ENCODE measurements at places on chromosomes 12 and 14.

DNA sequence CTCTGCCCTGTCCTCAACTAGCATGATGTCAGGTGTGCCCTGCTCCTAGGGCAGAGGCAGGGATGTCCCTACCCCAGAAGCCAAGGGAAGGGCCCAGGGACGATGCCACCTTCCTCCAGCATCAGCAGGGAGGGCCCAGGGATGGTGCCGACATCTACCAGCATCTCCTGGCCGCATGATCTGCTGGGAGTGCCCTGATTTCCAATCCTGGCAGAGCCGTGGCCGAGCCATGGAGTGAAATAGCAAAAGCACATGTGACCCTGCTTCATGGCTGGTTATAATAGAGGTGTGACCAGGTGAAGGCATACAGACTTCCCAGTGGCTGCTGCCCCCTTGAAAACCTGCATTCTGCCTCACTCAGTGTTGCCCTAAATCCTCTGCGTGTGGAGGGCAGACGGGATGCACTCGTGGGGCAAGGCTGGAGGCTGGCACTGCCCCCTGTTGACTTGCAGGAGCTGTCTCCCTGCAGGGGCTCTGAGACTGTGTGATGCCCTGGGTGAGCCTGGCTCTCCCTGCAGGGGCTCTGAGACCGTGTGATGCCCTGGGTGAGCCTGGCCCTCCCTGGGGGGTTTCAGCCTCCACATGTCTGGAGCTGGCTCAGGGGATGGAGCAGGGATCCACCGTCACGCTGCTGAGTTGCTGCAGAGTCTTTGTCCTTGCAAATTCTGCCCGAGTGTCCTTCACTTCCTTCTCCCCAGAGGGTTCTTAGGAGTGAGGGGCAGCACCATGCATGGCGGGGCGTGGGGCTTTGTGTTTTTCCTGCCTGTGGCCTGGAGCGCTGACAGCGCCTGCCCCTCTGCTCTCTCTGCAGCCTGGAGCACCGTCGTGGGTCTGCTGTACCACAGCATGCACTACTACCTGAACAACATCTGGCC is 51.7 kb downstream of the ADGRD1 start:
- DNase-seq = no peak

DNA sequence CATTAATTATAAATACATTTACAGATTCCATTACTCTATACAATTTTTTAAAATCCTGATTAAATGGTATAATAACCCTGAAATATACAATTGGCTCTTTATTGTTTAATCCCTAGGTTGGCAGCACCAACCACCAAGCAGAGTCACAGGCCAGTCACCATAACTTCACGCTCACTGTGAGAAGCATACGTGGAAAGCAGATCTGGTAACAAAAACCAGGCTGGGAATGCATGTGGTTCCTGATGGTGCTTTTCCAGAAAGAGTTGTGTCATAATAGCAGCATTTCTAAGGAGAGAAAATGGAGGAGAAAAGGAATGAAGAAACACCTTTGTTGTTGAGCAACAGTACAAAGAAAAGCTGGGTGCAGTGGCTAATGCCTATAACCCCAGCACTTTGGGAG is 66.1 kb downstream of the SIX6 start:
- no peak for DNase-seq

GRCh38 chr12:109447482-109447881 is 29.6 kb downstream of the KCTD10 start:
- DNase-seq = no peak

- DNase-seq = peak; percentile 22
Observed at GRCh38 chr14:51431033-51431709, 191.1 kb downstream of the TMX1 start.

DNA sequence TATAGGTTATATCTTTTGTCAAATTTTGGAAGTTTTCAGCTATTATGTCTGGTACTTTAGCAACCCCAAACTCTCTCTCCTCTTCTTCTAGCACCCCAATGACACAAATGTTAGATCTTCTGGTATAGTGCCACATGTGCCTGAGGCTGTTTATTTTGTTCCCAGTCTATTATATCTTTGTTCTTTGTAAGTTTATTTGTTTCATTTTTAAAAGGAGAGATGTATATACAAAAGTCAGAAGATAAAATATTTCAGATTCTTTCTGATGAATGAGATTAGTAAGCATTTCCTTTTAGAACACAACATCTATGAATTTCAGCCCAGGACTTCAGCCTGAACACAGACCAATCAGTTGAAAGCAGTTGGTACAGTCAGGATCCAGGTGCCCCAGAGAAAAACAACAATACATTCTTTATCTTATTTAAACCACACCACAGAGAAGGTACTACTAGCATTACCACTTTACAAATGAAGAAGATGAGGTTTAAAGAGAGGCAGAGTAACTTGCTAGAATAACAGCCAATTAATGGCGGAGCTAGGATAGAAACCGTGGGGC is 114.1 kb upstream of the BTG1 start:
- no peak for DNase-seq

DNA sequence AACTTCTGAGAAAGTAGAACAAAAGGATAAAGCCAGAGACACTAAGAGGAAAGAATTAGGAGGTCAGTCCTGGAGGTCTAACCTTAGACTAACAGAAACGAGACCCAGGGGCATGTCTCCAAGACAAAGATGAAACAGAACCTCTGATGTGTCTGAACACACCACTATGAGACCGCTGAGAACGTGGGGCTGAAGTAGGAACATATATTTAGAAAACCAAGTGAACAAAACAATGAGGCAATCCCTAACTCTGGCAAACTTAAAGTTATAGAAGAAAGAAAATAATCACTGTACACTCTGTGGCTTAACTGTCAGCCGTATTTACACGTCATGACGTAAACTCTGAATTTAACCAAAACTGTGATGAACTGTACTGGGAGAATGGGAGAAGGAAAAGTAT is 17.9 kb downstream of the KCTD10 start:
- DNase-seq = no peak

- no peak for DNase-seq
Observed at GRCh38 chr12:117063162-117063911, 35.9 kb downstream of the TESC start.

- DNase-seq = no peak
Observed at GRCh38 chr12:54032086-54032619, 697 bp upstream of the HOXC5 start.

GRCh38 chr12:1488908-1489381 is 105.4 kb downstream of the FBXL14 start:
- DNase-seq = peak; percentile 75

DNA sequence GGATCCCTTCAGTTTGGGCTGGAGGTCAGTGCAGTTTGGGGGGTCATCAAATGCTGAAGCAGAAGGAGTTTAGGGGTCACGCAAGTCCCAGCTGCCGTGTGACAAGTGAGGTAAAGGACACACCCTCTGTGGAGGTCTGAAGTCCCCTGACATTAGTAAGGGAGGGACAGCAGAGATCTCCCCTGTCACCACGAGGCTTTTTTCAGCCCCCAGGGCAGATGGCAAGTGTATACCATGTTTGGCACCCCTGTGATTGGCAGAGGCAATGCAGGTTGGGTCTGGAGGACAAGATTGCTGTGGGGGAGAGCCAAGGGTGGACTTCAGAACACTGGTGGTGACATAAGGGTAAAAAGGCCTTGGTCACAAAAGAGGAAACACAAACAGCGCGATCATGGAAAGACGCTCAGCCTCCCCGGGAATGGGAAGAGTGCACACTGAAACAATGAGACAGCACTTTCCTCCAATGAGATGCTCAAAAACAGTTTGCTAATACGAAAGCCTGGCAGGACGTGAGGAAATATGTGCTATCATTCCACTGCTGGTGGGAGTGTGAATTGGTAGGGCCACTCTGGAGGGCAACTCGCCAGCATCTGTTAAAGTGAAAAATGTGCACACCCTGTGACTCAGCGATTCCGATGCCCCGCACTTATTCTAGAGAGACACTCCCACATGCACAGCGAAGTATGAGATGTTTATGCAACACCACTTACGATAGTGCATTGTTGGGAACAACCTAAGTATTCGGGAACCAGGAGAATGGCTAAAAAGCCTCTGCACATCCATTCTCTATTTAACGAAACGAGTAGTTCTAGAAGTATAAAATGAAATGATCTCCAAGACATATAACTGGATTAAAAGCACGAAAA is 14.4 kb upstream of the CD27 start:
- peak; percentile 94 for DNase-seq

GRCh38 chr12:108399514-108399913 is 60.4 kb upstream of the CMKLR1 start:
- DNase-seq = no peak

DNA sequence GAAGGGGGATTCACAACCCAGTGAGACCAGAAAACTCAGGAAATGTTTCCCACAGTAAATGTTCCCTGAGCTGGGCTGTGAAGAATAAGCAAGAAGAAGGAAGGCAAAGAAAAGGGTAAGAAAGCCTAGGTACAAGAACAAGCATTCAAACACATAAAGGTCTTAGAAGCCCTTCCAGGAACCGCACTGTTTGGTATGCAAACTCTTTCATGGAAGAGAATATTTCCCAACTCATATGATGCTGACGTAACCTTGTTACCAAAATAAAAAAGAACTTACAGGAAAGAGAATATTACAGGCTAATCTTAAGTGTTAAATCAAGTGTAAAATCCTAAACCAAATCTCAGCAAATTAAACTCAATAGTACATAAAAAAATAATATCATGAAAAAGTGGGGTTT is 23.6 kb downstream of the MED6 start:
- no peak for DNase-seq

DNA sequence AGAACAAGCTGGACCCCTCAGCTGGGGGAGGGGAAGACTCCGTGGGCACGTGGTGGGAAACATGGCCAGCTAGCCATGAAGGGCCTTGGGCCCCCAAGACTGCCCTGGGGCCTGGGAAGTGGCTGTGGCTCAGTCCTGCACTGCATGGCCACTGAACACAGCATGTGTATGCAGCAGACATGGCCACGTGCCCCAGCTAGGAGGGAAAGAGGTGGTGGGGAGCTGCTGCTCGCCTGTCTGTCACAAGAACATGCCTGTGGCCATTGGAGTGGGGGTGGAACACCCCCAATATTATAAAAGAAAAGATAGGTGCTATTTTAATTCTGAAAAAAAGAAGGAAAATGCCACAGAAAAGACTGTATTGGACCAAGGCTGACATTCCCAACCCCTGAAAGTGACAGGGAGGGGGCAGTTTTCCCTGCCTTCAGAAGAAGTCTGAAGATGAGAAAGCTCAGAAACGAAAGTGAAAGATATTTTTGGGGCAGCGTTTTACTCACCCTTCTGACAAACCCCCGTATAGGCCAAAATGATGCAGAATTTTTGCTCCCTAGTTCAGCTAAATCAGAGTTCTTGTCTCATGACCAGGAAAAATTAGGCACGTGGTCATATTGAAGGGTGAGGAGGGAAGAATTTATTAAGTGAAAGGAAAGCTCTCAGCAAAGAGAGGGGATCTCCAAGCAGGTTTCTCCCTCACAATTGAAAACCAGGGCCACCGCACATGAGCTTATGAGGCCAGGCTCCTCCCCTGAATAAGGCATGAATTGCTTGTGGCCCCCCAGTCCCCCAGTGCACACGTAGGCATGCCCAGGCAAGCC is 35.2 kb upstream of the PCNX1 start:
- DNase-seq = no peak

GRCh38 chr12:122190842-122191668 is 8.1 kb downstream of the LRRC43 start:
- peak; percentile 52 for DNase-seq

- DNase-seq = no peak
Observed at GRCh38 chr14:89225607-89226006, 191.4 kb downstream of the FOXN3 start.

DNA sequence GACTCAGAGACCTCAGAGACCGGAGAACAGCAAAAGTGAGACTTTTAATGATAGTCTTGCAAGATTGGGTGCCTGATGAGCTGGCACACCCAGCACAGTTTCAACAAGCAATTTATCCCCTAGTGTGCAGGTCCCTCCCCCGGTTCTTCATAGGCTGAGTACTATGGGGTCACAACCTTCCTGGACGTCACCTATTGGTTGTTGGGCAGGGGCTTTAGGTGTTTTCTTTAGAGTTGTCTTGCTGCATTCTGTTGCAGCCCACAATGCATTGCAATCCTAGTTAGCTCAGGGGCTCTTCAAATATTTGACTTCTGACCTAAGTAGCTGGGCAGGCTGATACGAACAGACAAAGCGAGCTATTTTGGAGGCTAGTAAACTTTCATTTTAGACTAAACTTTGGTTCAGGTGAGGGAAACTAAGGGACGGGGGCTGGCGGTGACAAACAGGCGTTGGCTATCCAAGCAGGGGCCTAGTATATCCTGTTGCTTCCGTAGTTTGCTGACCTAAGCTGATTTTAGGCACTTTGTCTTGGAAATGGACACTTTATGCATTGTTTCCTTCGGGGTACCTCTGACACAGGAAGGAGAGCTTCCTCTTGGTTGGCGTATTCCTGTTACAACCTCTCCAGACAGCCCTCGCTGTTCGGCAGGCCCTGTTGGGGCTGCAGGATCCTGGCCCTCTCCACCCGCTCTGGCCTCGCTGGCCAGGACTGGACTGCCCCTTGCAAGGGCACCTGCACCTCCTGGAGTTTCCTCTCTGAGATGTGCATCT is 14.1 kb downstream of the SIVA1 start:
- no peak for DNase-seq

- no peak for DNase-seq
Observed at GRCh38 chr12:132429602-132429945, 60.4 kb upstream of the FBRSL1 start.

GRCh38 chr14:85308531-85309300 is 221.2 kb upstream of the FLRT2 start:
- peak; percentile 2 for DNase-seq

- DNase-seq = no peak
Observed at GRCh38 chr14:31142455-31143087, 65.0 kb downstream of the HECTD1 start.

DNA sequence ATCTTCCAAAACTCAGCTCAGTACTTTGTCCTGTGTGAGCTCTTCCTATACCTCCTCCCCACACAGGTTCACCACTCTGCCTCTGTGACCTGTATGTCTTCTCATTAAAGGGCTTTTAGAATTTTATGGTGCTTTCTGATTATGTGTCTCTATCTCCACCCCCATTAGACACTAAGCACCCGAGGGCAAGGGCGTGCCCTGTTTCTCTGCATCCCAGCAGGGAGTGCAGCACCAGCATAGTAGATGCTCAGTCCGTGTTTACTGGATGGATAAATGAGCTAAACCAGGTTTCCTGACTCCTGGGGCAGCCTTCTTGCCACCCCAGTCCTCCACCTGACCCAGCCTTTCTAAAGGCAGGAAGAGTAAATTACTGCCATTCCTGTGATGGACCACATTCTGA is 333.8 kb downstream of the CACNA1C start:
- DNase-seq = no peak

DNA sequence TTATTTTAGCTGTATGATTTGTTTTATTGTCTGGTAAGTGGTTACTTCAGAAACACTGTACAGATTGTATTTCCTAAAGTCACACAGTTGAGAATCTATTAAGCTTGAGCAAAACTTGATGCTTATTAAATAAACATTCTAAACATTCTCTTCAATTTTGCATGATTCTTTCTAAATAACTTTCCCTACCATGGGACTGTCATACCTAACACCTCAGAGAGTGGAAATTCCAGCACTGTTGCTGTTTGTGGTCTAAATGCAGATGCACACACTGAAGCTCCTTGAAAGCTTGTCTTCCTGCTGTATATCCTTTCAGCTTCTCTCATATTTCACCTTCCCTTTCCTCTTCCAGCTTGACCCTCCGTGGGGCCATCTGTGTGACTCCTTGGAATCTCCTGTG is 392.0 kb downstream of the LRIG3 start:
- peak; percentile 52 for DNase-seq

GRCh38 chr12:27575762-27576118 is 51.7 kb downstream of the PPFIBP1 start:
- no peak for DNase-seq

Data from fibroblast of skin of right biceps (primary cell).